Activated T-helper 2 cell treated with anti-CD3 and anti-CD28 coated beads, Interferon-gamma antibody, Interleukin-2, Interleukin-4, amounts not matched to agents 10 μg/mL and 5 μg/mL and 100 μg/mL, durations not matched to agents 14 hours and 24 hours and 36 hours (primary cell): ENCODE measurements at places on chromosomes 7 and 10. TPM values are rescaled to one million over a fixed set of nuclear protein-coding genes. Genes with fewer than 3 reads are reported as not detected.
A peak's percentile ranks its signal among the peaks of the same experiment; 100 is the strongest.

ACTL6B gene
- total RNA-seq: not detected in 2 replicates

AMPH gene
- 0.14 and 0.23 TPM in 2 replicates for total RNA-seq

DNA sequence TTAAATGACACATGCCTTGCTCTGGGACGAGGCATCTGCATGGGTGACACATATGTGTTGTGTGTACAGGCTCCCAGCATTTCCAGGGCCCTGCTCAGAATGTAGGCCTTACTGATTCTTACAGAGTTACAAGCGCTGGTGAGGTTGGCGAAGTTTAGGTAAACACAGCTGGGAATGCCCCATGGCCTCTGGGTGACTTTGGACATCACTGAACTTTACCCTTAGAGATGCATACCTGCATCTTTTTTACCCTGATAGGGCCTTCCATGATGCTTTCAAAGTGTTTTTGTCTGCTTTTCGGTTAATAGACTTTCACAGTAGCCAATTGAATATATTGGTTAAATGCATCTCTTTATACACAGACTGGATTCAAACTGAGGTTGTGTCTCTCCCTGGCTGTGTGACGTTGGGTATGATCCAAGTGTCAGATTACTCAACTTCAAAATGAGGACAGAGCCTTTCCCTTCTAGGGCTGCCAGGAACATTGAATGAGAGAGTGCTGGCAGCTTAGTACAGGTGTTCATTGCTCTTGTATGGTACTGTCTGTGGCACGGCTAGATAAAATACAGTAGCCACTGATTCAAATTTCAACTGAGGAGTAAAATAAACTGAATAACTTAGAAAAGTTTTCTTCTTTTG lies 29.5 kb downstream of the EGFR start:
- H3K36me3 ChIP-seq: no peaks in the 10 kb centered on the region
- no peak for DNase-seq
- no peaks in the 10 kb centered on the region for H3K27me3 ChIP-seq
- H3K27ac ChIP-seq: no peak overlapping the region
- no peaks in the 10 kb centered on the region for H3K4me1 ChIP-seq

- no peaks in the 10 kb centered on the region for H3K36me3 ChIP-seq
- no peak overlapping the region for H3K4me3 ChIP-seq
- DNase-seq: no peak
- no peak overlapping the region for H3K27ac ChIP-seq
- H3K27me3 ChIP-seq: peaks cover 5% of the 10 kb centered on the region
- H3K4me1 ChIP-seq: no peaks in the 10 kb centered on the region
Measured at GRCh38 chr10:7558036-7558435, 108.7 kb downstream of the ITIH5 start.

- no peaks in the 10 kb centered on the region for H3K36me3 ChIP-seq
- no peak overlapping the region for H3K4me3 ChIP-seq
Measured at GRCh38 chr7:73626814-73627213, 2.5 kb upstream of the MLXIPL start.

GRCh38 chr10:73872190-73872710 lies 2.1 kb downstream of the CAMK2G start:
- H3K4me3 ChIP-seq: peak overlapping the region; percentile 81
- no peak for DNase-seq
- H3K36me3 ChIP-seq: peaks cover 31% of the 10 kb centered on the region
- H3K27ac ChIP-seq: no peak overlapping the region
- H3K27me3 ChIP-seq: no peaks in the 10 kb centered on the region

DNA sequence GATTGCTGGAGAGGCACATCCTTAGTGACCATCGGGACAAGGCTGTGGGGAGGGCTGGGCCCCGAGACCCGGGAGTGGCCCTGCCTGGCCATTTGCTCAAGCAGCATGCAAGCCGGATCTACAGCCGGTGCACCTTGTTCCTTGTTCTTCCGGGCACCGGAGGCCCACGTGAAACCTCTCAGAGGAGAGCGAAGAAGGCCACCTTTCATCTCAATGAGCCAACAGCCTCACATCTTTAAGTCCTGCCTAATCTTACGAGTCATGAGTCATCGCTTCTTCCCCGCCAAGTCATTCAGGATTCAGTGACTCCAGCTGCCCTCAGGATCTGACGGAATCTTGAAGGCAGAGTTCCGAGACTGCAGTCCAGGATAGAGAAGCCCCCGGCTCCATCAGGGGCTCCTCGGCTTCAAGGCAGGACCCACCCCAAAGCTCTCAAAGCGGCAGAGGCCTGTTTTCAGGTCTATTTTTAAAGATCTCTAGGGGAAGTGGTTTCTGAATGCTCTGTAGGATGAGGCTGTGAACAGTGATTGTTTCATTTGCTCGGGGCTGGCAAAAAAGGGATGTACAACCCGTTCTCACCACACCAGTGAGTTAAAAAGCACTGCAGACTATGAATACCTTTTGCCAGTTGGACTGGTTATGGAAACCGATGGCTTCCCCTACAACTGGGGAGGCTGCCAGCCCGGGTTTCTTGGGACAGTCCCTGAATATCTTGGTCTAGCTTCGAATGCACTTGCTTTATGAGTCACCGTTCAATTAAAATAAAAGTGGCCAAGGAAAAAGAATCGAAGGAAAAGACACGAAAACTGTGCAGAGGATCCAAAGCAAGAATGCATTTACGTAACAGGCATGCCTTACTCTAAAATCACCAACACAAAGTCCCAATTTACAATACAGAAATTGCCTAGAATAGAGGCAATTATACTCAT lies 57.2 kb upstream of the ECHDC3 start:
- H3K27ac ChIP-seq: peak overlapping the region; percentile 54
- H3K4me1 ChIP-seq: peaks cover 21% of the 10 kb centered on the region
- DNase-seq: peak; percentile 48
- peak overlapping the region; percentile 48 for H3K4me3 ChIP-seq
- peaks cover 49% of the 10 kb centered on the region for H3K27me3 ChIP-seq
- no peaks in the 10 kb centered on the region for H3K36me3 ChIP-seq
